ENCODE measurements at places on chromosomes 6 and 20.

- peak; percentile 34 for DNase-seq
These were observed 234.9 kb downstream of the BCKDHB start for GRCh38 chr6:80341330-80341729.

DNA sequence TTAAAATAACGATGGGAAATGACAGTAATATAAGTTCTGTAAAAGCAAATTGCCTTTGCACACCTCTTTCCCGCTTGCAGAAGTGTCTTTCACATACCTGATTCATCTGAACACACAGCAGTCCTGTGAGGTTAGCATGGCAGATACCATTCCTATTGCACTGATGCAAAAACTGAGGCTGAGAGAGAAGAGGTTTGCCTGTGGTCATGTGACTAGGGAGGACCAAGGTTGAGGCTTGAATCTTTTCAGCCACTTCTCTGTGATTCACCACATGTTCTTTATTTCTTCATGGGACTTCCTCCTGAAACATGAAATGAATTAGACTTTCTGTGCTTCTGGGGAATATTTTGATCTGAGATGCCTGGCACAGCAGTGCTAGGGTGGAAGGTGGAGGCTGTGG, 92.9 kb downstream of the VEGFA start:
- DNase-seq: no peak

DNA sequence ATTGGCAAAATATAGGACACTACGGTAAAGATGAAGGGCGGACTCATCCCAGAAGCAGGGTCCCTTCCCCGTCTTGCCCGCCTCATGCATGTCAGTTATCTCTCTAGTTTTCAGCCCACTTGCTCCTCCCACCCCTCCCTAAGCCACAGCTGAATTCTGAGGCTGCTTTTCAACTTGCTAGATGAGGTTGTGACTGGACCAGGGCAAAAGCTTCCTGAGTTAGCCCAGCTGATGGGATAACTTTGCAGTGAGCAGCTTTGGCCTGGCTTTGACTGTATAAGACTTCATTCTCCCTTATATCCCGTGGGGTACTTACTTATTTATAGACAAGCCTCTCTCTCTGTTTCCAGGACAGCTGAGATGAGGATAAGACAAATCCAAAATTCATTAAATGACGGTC, 23.2 kb downstream of the GHRH start:
- no peak for DNase-seq

- DNase-seq: no peak
These were observed 171.9 kb downstream of the JARID2 start for GRCh38 chr6:15417811-15418210.

GRCh38 chr6:147222160-147222838, 18.1 kb downstream of the STXBP5 start:
- peak; percentile 32 for DNase-seq

DNA sequence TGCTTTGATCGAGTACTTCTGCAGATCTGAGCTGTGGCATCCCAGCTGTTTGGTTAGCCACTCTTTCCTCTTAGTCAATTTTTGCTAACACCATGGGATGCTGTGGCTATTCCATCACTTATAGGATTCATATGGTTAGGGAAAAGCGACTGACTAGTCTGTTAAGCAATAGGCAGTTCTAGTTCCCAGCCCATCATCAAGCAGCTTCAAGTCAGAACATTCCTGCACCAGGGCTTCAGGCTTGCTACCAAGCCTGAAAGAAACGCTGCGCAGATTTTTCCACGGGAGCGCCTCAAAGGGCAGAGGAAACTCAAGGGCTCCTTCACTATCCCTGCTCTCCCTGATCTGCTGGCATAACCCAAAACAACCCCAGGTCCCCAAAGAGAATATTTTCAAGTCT, 159.8 kb upstream of the SUPT3H start:
- peak; percentile 69 for DNase-seq

GRCh38 chr20:3804254-3804751, 8.2 kb downstream of the CDC25B start:
- DNase-seq: no peak

GRCh38 chr6:47117314-47117713, 75.2 kb upstream of the ADGRF1 start:
- no peak for DNase-seq

GRCh38 chr6:14796974-14797762, 448.7 kb upstream of the JARID2 start:
- no peak for DNase-seq

DNA sequence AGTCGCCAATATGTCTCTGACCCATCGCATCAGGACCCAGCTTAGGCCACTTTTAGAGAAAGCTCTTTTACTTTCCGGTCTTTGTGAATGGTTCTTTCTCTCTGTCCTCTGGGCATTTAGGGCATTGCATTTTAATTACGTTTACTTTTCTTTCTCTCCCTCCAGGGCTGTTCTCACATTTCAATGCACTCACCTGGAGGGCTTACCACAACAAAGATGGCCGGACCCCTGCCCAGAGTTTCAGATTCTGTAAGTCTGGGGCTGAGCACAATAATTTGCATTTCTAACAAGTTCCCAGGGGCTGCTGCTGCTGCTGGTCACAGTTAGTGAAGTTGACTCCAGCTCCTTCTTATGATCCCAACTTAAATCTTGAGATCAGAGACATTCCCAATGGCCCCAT, 3.0 kb downstream of the ANKRD66 start:
- DNase-seq: no peak

- no peak for DNase-seq
These were observed 39.3 kb downstream of the GTF2H5 start for GRCh38 chr6:158207422-158207788.

- DNase-seq: no peak
These were observed 331.2 kb downstream of the THBS2 start for GRCh38 chr6:168922436-168922835.

GRCh38 chr6:76633259-76633658, 560.8 kb upstream of the IMPG1 start:
- DNase-seq: no peak

DNA sequence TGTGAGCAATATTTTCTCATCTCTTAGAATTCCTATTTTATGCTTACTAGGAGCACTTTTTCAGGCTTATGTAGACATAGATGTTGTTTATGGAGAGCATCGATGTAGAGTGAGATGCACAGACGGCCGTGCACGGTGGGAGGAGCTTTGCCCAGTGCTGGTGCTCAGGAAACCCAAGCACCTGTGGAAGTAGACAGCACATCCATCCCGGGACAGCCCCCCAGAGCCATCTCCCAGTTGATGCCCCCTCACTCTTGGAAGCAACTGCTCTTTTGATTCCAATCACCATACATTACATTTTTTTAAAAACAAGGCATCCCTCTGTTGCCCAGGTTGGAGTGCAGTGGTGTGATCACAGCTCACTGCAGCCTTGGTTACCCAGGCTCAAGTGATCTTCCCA, 143.7 kb downstream of the SMOC2 start:
- no peak for DNase-seq

GRCh38 chr20:35952480-35953386, 1.6 kb downstream of the SCAND1 start:
- DNase-seq: no peak

GRCh38 chr6:44265007-44265721, at the start of gene NFKBIE:
Gene NFKBIE, minus strand, starts transcription at chr6:44265551. Its CDS starts 205 bp downstream, at chr6:44265346.
- DNase-seq: peak; percentile 96

DNA sequence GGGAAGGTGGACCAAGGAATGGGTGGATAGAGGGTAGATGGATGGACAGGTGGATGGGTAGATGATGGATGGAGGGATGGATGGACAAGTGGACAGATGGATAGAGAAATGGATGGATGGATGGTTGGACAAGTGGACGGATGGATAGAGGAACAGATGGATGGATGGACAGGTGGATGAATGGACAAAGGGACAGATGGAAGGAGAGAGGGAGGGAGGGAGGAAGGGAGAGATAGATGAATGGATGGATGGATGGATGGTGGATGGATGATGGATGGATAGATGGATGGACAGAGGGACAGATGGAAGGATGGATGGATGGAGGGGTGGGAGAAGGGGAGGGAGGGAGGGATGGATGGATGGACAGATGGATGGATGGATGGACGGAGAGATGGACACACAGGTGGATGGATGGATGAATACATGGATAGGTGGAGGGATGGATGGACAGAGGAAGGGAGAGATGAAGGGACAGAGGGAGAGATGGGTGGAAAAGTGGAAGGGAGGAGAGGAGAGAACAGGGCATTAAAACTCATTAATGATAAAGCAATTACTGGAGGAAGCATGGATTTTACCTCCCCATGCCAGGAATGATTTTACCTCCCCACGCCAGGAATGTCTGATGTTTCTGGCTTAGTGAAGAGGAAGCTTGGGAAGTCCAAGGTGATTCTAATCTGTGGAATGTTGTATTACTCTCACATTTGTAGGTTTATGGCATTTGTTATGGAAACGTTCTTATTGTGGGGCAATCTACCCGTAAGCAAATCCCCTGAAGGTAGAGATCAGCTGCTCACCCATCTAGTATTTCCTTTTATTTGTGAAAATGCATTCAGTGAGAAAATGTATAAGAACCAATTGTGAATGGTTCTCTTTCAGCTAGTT, 383.3 kb downstream of the TAF4 start:
- DNase-seq: no peak

DNA sequence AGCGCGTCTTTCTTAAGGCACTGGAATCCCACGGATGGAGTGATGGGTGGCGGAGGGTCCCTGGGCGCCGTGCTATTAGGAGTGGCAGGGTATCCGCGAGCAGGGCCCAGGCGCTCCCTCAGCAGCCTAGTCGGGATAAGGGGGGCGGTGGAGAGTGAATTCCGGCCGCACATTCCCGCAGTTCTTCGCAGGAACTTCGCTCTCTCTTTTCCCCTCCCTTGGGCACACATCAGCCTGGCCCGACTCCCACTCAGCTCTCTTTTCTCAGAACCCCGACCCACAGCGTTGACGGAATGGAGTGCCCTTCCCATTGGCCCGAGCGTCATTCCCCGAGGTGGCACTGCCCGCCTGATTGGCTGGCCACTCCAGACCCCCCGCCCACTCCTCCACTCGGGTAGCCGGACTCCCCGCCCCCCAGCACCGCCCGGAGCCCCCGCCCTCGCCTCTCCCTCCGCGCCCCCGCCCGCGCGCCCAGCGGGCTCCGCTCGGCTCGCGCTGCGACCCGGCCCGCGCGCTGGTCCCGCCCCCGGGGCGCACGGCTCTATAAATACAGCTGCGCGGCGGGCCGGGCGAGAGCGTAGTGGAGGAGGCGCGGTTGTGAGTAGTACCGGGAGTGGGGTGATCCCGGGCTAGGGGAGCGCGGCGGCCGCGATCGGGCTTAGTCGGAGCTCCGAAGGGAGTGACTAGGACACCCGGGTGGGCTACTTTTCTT, at the start of gene ID4:
Gene ID4, plus strand, starts transcription at position 572 of the 712 bp plus-strand sequence. CDS start 385 bp downstream, outside the sequence.
- DNase-seq: peak; percentile 99

DNA sequence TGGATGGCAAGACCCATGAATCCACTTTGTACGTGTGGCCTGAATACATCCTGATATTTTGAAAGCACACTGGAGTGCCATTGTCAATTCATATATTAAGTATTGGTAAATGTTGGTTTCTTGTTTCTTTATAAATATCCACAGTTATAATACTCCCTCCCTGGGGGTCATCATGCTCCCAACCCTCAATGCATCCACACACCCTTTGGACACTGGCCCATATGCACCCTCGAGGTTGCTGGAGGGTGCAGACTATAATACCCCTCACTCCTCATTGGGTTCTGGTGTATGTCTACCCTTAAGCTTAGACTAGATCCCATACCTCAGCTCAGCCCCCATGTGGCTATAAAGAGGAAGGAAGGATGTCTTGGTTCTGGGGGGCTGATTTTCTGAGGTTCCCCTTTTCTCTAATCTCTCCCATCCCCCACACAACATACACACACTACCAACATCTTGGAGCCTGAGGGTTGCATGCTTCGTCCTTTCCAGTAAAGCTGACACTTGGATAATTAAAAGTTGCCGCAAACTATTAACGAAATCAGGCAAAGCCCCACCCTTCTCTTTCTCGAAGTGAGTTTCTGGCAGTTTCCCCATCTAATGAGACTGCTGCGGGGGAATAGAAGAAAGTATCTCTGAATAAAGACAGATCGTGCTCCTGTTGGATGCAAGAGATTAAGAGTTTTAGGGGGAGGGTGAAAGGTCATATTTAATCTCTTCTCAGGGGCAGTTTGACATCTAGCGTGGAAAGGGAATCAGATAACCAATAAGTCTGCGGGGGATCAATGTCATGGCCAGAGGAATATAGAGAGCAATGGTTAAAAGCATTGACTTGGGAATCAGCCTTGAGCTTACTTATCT, 7.4 kb downstream of the PIM1 start:
- DNase-seq: no peak

- no peak for DNase-seq
These were observed 494.8 kb upstream of the MAN1A1 start for GRCh38 chr6:119844387-119844786.

- no peak for DNase-seq
These were observed 27.9 kb downstream of the MANBAL start for GRCh38 chr20:37317316-37317715.

DNA sequence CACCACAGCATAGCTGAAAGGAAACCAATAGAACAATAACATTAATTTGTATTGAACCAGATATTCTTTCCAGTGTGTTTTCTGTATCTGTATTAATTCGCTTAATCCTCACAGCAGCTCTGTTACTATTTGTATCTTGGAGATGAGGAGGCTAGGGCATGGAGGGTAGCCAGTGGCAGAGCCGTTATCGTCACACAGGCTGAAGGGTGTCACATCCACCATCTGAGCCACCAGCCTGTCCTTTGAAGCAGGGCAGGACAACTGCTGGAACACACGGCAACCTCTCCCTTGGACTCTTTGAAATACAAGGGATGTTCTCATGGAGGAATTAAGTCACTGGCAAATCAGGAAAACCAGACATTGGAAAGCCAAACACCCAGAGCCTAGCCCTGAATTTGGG, 628.0 kb upstream of the CDH4 start:
- no peak for DNase-seq

DNA sequence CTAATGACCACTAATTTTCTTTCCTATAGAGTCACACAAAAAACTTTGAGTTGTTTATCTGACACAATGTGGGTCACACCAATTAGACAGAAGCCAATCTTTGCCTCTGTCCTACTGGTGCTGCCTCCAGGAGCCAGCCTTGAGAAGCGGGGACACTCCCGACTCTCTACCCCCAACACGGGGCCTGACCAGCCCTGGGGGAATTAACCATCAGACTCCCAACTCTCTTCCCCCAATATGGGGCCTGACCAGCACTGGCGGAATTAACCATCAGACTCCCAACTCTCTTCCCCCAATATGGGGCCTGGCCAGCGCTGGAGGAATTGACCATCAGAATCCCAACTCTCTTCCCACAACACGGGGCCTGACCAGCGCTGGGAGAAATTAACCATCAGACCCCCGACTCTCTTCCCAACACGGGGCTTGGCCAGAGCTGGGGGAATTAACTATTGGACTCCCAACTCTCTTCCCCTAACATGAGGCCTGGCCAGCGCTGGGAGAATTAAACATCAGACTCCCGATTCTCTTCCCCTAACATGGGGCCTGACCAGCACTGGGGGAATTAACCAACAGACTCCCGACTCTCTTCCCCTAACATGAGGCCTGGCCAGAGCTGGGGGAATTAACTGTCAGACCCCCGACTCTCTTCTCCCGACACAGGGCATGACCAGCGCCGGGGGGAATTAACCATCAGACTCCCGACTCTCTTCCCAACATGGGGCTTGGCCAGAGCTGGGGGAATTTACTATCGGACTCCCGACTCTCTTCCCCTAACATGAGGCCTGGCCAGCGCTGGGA, 12.5 kb downstream of the CST7 start:
- DNase-seq: no peak

- no peak for DNase-seq
These were observed 7.1 kb downstream of the RRBP1 start for GRCh38 chr20:17674722-17675518.

- DNase-seq: no peak
These were observed 995 bp upstream of the GSTA4 start for GRCh38 chr6:52995913-52996645.

Data from AG08395 (cell line).